Gastrocnemius medialis (tissue), 4 donors: ENCODE measurements at places on chromosomes 11 and 22. TPM values are rescaled to one million over a fixed set of nuclear protein-coding genes. Genes with fewer than 3 reads are reported as not detected.

DNA sequence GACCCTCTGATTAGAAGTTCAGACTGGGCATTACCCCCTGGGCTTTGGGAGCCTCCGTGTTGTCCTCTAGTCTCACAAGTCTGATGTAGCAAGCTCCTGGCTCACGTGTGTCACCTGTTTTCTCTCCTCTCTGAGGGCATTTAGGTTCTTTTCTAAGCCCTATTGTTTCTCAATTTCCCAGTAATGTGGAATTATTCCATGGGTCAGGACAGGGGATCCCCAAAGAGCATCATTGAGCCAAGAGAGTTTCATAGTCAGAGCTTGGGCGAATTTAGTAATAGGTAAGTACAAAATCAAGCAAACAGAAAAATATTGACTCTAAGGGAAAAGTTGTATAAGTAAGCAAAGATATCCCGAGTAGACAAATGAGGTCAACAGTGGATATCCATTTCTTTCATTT is 57.3 kb downstream of the PPP6R2 start:
- DNase-seq, result no peak

DNA sequence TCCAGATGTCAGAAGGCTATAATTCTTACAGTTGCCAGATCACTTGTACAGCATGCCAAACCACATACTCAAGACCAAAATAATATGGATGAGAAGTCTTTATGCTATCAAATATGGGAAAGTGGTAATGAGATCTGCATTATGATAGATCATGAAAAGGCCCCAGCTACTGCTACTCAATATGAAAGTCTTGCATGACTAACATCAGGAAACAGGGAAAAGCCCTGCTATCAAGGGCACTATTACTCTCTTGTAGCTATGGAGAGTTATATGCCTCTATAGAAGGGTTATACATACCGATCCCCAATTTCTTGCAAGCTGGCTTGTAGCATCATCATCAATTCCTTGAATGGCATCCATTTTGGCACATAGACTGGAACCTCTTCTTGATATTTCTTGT is 30.2 kb upstream of the TMPRSS5 start:
- DNase-seq, result no peak

DNA sequence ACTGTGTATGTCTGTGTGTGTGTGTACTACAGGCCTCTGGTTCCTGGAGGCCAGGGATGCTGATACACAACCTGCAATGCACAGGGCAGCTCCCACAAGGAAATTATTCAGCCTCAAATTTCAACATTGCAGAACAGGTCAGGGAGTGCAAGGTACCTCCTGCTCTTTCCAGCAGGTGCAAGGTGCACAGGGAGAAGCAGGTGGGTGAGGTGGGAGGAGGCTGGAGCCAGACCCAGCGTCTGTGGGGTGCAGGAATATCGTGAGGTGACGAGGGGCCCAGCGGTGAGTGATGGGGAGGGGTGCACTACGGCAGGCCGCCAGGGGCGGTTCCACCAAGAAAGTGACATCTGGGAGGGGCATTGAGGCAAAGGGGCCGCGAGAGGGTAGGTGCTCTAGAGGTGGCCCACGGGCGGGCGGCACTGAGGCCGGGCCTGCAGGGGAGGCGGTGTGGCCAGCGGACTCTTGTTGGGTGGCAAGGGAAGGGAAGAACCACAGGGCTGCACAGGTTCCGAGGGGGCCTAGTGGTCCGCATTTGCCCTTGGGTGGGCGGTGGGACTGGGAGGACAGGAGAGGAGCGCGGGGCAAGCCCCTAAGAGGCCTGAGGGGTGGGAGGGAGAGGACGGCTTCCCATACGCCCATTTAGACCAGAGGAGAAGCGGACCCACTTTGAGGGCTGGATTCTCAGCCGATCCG is 21.6 kb downstream of the DGCR6L start:
- no peak for DNase-seq

DGCR2 gene
- total RNA-seq, result 42.5 TPM

DNA sequence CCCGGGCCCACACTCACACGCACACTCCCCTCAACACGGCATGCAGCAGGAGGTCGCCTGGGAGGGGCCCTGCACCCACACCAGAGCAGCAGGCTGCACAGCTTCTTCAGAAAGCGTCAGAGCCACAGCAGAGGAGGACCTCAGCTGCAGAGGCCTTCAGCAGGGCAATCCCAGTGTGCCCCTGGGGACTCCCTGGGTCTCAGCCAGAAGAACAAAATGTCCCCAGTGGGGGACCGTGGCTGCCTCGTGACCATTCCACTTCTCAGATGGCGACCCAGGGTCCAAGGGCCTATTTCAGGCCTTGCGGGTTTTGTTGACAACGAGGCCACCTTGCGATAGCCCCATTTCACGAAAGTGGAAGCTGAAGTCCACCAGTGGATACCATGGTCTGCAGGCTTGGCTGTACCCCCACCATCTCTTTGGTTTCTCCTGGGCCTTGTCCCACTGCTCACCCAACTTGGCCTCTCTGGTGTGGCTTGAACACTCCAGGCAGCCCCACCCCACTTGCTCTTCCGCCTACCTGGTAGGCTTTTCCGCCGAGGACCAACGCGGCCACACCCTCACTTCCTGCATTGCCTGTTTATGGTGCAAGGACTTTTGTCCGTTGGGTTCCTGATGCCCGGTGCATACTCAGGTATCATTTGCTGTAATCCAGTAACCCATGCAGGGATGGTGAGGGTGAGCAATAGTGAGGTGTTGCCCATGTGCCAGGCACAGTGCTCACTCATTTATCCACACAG is 38.1 kb downstream of the MB start:
- DNase-seq, result no peak

DNA sequence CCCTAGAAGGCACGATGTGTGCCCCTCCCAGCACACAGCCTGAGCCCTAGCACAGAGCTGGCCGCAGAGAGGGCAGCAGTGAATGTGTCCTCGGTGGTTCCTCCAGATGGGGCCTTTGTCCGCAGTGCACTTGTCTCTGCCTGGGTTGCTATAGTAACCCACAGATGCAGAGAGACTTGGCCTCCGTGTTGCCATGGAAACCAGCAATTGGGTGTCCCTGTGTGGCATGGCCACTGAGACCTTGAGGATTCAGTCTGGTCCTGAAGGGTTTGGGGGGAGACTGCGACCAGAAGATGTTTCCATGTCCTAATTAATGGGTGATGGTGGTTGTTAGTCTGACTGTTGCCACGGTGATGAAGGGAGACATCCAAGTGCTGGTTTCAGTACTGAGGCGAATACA is 42.6 kb upstream of the TUB start:
- no peak for DNase-seq

DNA sequence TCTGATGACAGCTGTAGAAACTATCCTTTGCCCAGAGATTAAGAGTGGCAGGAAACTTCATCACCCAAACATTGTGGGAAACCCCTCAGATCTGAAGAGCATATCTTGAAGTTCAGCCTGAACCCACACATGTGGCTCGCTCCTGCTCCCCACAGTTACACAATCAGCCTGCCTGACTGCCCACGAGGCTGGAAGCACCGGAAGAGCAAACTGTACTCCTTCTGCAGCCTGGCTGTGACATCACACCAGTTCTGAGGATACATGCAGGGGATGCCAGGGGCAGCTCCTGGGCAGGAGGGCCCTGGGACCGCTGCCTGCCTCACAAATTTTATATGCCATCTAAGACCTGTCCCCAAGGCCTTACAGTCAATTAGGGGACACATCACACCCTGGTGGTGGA is 444.4 kb downstream of the BUD13 start:
- no peak for DNase-seq

DNA sequence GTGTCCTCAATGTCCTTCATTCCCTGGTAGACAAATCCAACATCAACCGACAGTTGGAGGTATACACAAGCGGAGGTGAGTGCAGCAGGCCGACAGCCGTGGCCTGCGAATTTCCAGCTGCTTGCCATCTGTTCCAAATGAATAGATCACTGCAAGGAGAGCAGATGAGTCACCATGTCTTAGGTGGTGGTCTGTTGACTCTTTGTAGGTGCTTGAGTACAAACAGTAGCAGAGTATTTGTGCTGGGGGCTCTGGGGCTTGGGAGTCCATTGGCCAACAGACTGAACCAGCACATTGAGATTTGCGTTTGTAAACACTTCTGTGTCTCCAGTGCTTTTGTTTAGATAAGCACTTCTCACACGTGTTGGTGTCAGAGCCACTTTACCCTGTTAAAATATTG is 21.1 kb downstream of the EIF3L start:
- DNase-seq, result no peak

DNA sequence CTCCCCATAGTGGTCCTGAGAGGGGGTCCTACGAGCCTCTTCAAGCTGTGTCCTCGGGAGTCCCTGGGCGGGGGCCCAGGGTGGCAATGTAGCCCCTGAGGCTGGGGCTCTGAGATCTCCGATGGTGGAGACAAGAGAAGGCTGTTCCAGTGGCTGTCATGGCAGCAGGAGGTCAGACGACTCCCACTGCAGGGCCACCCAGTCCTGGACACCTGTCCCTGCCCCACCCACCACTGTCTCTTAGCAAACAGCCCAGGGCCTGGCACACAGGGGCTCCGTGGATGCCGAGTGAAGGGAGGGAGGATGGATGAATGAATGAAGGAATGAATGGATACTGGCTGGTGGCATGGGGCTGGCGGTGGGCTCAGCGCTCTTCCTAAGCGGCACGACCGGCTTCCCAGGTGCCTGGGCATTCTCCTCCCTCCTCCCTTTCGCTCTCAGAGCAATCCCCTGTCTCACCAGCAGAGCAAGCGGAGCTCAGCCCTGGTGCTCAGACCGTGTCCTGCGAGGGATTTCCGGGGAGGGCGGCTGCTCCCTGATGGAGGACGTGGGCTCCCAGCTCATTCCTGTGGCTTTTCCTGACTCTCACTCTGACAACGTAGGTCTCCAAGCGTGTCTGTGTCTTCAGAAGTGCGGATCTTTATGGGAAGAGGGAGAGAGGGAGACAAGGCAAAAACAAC is 1272.6 kb downstream of the BRD1 start:
- no peak for DNase-seq

DNA sequence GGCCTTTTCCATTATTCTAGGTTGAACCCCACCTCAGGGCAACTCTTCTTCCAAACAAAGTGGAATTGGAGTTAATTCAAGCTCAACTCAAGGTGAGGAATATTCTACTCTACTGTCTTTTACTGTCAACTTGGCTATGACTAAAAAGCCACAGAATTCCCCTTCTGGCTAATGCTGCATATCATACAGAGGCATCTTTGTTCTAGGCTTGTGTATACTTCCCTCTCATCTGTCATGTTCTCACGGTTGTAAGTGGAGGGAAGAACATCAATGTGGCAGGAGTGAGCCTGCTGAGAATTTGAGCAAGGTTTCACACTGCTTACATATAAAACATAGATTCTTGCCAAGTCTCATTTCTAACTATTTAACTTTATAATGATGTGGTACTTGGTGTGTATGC is 921.4 kb upstream of the CNTN5 start:
- DNase-seq, result no peak

MRPL17 gene
- total RNA-seq, result 29.9 TPM

DNA sequence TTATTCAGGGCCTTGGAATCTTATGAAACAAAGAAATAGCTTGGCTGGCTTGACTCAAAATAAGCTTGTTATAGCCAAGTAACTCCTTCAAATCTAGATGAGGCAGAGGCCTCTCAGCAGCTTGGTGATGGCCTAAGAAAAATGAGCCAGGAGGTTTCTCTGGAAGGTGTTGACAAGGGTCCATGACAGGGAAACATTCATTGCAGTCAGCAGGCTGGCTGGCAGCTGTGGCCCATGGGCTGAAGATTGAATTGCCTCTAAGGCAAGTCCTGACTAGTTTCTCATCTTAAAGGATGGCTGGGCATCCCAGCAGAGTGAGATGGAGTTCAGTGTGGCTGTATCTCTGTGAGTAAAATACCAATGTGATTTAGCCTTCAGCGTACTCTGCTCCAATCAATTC is 441.0 kb downstream of the NELL1 start:
- DNase-seq, result no peak

- no peak for DNase-seq
Measured at GRCh38 chr11:121636081-121636799, 183.5 kb upstream of the SORL1-AS1 start.

- no peak for DNase-seq
Measured at GRCh38 chr22:39641660-39642310, 71.2 kb downstream of the CACNA1I start.

DNA sequence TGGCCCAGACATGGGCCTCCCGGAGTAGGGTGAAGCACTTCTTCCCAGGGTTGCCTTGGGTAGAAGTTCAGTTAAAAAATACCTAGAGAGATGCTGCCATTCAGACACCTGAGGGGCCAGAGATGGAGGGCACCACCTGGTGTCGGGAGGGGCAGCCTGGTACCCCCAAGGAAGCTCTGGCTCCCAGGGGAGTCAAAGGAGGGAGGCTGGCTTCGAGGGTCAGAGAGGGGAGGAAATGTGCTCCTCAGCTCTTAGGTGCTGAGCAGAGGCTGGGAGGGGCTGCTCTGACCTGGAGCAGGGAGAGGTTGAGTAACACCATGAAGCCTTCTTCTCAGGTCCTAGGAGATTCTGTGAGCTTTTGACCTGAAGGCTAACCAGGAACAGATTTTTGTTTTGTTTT is 1.1 kb downstream of the USP35 start:
- no peak for DNase-seq

- DNase-seq, result no peak
Measured at GRCh38 chr22:40819599-40820140, 524 bp upstream of the SLC25A17 start.

- peak; percentile 72 for DNase-seq
Measured at GRCh38 chr11:33869481-33870422, 22.1 kb downstream of the LMO2 start.

DNA sequence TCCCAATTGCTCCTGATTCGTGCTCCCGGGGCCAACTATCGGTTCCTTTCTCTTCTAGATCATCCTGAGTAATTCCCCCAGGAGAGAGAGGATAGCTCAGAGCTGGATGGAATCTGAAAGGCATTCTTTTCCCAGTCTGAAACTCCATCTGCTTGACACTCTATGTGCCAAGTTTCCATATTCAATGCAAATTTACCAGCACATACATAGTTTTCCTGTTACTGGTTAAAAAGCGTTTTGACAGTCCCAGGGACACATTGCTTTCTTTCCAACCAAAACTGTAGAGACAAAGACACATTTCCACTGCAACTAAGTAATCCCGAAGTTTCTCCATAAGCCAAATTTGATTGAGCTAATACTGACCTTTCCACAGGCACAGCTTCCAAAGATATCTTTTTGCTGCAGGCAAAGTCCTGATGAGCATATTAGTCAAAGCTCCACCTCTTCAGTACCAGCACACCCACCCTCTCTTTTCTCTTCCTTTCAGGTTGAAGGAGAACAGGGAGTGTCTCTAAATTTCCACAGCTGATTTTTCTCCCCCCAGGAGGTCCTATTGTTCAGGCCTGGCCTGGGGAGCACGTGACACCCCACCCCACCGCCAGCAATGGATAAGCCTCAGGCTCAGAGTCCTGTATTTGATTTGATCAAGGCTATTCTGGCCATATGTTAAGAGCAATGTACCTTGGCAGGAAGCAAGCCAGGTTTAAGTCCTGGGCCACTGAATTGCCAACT is 9.7 kb upstream of the ANKK1 start:
- no peak for DNase-seq

FOXR1 gene
- total RNA-seq, result not detected

GRCh38 chr11:8802251-8802650 is 108.7 kb upstream of the AKIP1 start:
- no peak for DNase-seq

- no peak for DNase-seq
Measured at GRCh38 chr22:24460418-24461089, 33.2 kb downstream of the ADORA2A start.

GRCh38 chr11:134413826-134414731 is 2.0 kb upstream of the B3GAT1 start:
- DNase-seq, result no peak

ROM1 gene
- 2.5 TPM for total RNA-seq
